ENCODE measurements at places on chromosomes 1 and 21. TPM values are rescaled to one million over a fixed set of nuclear protein-coding genes. Genes with fewer than 3 reads are reported as not detected.

DNA sequence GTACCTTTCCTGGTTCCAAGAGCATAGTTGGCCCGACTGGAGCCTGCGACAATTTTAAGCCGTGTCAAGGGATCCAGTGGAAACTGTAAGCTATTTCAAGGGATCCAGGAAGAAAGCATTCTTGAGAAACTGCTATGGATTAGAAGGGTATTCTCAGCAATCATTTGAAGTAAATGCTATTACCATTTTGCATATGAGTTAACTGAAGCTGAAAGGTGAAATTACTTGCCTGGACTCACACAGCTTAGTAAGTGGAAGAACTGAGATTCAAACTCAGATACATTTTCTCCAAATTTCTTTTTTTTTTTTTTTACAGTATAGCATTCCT lies 589 bp downstream of the ZNF684 start:
- DNase-seq: no peak

MROH9 gene
- not detected for polyA plus RNA-seq

TMEM200B gene
- 17.0 TPM for polyA plus RNA-seq

FAM72A gene
- polyA plus RNA-seq: 5.7 TPM

GJB4 gene
- 0.29 TPM for polyA plus RNA-seq

PKN2 gene
- 68.3 TPM for polyA plus RNA-seq

DNA sequence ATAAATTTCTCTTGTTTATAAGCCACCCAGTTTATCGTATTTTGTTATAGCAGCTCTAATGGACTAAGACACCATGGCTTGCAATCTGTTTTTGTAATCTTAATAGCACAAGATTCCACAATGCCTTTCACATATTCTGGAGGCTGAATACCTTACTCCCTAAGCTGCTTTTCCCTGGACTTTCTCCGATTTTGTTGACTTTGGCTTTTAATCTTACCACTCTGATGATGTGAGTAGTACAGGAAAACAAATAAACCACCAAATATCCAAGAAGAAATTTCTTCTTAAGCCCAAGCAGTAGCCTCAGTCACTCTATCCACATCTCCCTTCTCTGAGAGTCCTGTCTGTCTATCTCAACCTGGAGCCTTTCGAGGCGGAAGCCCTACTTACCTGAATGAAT lies 838.6 kb downstream of the LTN1 start:
- DNase-seq: no peak

PTGFRN gene
- 42.1 TPM for polyA plus RNA-seq

TRIM67 gene
- 0.14 TPM for polyA plus RNA-seq

DNA sequence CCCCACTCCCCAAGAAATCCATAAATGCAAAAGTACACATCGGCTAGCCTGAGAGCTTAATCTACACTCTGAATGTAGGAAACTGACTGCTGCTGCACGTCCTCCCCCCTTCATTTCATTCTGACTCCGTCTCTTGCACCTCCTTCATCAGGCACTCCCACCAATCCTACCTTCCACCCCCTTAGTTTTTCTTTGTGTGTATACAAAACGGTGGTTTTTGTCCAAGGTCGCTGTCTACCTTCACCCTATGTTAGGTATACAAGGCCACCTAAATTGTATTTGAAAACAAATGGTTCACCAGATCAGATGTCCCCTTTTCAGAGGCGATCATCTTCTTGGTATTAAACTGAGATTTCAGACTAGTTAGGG lies 1.9 kb downstream of the WDR26 start:
- no peak for DNase-seq

GRCh38 chr1:240847325-240847724 lies 235.4 kb upstream of the GREM2 start:
- DNase-seq: no peak

DNA sequence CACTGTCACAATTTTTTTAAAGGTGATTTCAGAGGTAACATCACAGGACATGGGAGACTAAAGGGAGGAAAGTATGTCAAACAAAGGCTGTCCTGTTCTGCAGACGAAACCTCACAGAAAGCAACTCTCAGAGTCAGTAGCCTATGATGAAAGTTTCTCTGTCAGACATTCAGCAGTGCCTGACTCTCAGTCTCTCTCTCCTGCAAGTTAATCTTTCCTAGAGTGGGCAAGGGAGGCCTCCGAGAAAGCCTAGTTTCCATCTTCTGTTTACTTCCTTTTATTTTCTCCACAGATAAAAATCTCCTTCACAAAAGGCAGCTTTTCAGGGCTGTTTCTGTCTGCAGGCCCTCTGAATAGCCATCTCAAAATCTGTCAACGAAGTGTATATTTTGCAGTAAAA lies 24.9 kb upstream of the FMO2 start:
- no peak for DNase-seq

Data from left renal pelvis (tissue), 4 donors.